GM23248 (cell line): ENCODE measurements at places on chromosomes 7 and 10.

- DNase-seq = no peak
- no peak overlapping the region for H3K27ac ChIP-seq
- H3K4me1 ChIP-seq = peaks cover 3% of the 10 kb centered on the region; the same call in 1 of the 2 replicates
- H3K4me3 ChIP-seq = no peak overlapping the region
- H3K36me3 ChIP-seq = no peaks in the 10 kb centered on the region
- no peaks in the 10 kb centered on the region for H3K27me3 ChIP-seq
Observed at GRCh38 chr10:118953598-118954393, 75.7 kb upstream of the NANOS1 start.

DNA sequence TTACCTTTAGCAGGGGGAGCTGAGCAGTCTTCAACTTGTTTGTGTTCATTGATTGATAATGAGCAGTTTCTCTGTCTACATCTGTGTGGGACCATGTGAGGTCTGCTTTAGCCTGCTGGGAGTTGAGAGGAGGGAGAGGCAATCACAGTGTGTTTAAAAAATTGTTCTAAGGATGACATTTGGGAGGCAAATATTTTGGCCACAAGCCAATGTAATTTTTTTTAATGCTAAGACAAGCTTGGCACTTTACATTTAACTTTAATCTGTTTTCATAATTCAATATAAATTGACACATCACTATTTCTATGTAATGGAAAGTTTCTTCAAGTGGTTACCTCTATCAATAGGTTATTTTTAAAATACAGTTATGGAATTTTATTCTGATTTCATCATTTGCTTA lies 55.9 kb upstream of the SEMA3A start:
- no peaks in the 10 kb centered on the region for H3K36me3 ChIP-seq
- H3K27me3 ChIP-seq = no peaks in the 10 kb centered on the region
- H3K4me1 ChIP-seq = peaks cover 21% of the 10 kb centered on the region

DNA sequence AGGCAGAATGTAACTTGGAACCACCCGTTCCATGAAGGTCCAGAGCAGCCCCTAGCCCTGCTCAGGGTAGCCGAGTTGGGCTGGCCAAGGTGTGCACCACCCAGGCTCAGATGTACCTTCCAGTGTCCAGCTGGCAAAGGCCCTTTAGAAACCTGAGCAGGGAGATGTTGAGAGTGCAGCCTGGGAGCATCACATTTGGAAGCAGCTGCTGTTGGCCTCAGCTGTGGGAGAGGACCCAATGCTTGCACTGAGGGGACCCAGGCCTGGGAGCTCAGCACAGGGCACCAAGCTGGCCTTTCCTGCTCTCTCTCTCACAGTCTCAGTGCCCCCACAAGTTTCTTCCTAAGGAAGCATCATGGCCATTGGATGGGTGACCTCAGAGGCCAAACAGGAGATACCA lies 33.5 kb downstream of the ANXA8 start:
- H3K36me3 ChIP-seq = no peaks in the 10 kb centered on the region
- H3K4me3 ChIP-seq = no peak overlapping the region
- H3K4me1 ChIP-seq = no peaks in the 10 kb centered on the region
- no peaks in the 10 kb centered on the region for H3K27me3 ChIP-seq
- H3K27ac ChIP-seq = no peak overlapping the region

DNA sequence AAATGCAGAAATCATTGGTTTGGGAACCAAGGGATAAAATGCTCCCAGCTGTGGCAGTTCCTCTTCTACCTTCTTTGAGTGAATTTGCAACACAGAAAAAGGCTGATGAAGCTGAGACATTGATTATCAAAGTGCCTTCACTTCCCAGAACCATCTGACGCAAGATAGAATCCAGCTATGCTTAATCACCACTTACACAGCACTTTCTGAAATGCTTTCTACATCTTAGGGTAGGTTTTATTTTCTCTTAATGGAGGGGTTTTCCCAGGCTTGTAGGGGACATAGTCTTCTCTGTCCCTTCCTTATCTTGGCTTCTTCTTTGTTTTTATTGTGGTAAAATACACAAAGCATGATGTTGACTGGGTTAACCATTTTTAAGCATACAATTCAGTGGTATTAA lies 332.6 kb upstream of the ZNF32 start:
- no peaks in the 10 kb centered on the region for H3K27me3 ChIP-seq
- DNase-seq = peak; percentile 59
- H3K4me3 ChIP-seq = no peak overlapping the region
- H3K27ac ChIP-seq = no peak overlapping the region
- H3K36me3 ChIP-seq = no peaks in the 10 kb centered on the region

- no peak overlapping the region for H3K4me3 ChIP-seq
- no peak for DNase-seq
- H3K27me3 ChIP-seq = peaks cover 16% of the 10 kb centered on the region
- H3K4me1 ChIP-seq = peaks cover 7% of the 10 kb centered on the region
- no peaks in the 10 kb centered on the region for H3K36me3 ChIP-seq
Observed at GRCh38 chr10:117184296-117184695, 13.0 kb upstream of the KCNK18 start.

GRCh38 chr7:120964088-120964487 lies 13.5 kb downstream of the ING3 start:
- no peaks in the 10 kb centered on the region for H3K27me3 ChIP-seq
- no peak overlapping the region for H3K27ac ChIP-seq
- peaks cover 10% of the 10 kb centered on the region for H3K36me3 ChIP-seq
- DNase-seq = no peak

- no peak overlapping the region for H3K27ac ChIP-seq
- H3K4me1 ChIP-seq = peaks cover 43% of the 10 kb centered on the region
- DNase-seq = no peak
- H3K4me3 ChIP-seq = no peak overlapping the region
- peaks cover 15% of the 10 kb centered on the region for H3K27me3 ChIP-seq
- H3K36me3 ChIP-seq = no peaks in the 10 kb centered on the region
Observed at GRCh38 chr10:114635797-114636550, 22.1 kb downstream of the ABLIM1 start.
